ENCODE measurements at places on chromosomes 5 and 9. TPM values are rescaled to one million over a fixed set of nuclear protein-coding genes. Genes with fewer than 3 reads are reported as not detected.

GOLPH3 gene
- 48.3 TPM for total RNA-seq

LECT2 gene
- not detected for total RNA-seq

CHMP5 gene
- 46.6 TPM for total RNA-seq

PTGR1 gene
- 101 TPM for total RNA-seq

UBE2B gene
- total RNA-seq = 56.6 TPM

IRGM gene
- total RNA-seq = not detected

DRD1 gene
- total RNA-seq = not detected

LRRC70 gene
- total RNA-seq = 0.16 TPM

FBP1 gene
- total RNA-seq = 1.2 TPM

IL17B gene
- total RNA-seq = 0.28 TPM

SPINK4 gene
- not detected for total RNA-seq

MEIKIN gene
- not detected for total RNA-seq

MED27 gene
- 17.9 TPM for total RNA-seq

GFPT2 gene
- 1.1 TPM for total RNA-seq

DMRTA1 gene
- total RNA-seq = 1.8 TPM

All from esophagus mucosa (tissue), 1 donor.